Myometrial cell (primary cell): ENCODE measurements at places on chromosomes 4 and X. TPM values are rescaled to one million over a fixed set of nuclear protein-coding genes. Genes with fewer than 3 reads are reported as not detected.

SRPK3 gene
- 0.35 TPM in 1 of 2 replicates, not detected in the other for total RNA-seq

TMA16 gene
- 29.4 and 46.1 TPM in 2 replicates for total RNA-seq

BBS12 gene
- total RNA-seq, result 5.8 and 12.7 TPM in 2 replicates

SPARCL1 gene
- not detected in 2 replicates for total RNA-seq

SFRP2 gene
- total RNA-seq, result not detected in 2 replicates

FAM13A gene
- total RNA-seq, result 23.9 and 25.9 TPM in 2 replicates

UCHL1 gene
- 770 and 800 TPM in 2 replicates for total RNA-seq

TRAM1L1 gene
- 0.35 and 2.0 TPM in 2 replicates for total RNA-seq

PRRG1 gene
- 10.7 and 11.3 TPM in 2 replicates for total RNA-seq

UGDH gene
- 144 and 167 TPM in 2 replicates for total RNA-seq

MID2 gene
- total RNA-seq, result 11.7 and 13.5 TPM in 2 replicates

HMX1 gene
- 0.58 TPM in 1 of 2 replicates, not detected in the other for total RNA-seq

NR0B1 gene
- total RNA-seq, result not detected in 2 replicates

PNCK gene
- total RNA-seq, result not detected in 2 replicates

IGSF1 gene
- total RNA-seq, result not detected in 2 replicates

HTN3 gene
- total RNA-seq, result not detected in 2 replicates

KLB gene
- total RNA-seq, result not detected in 2 replicates

GIMD1 gene
- not detected in 2 replicates for total RNA-seq

BEX3 gene
- total RNA-seq, result 264 and 317 TPM in 2 replicates

PPP2R2C gene
- total RNA-seq, result not detected in 2 replicates
